ENCODE measurements at places on chromosomes 7 and 10.

DNA sequence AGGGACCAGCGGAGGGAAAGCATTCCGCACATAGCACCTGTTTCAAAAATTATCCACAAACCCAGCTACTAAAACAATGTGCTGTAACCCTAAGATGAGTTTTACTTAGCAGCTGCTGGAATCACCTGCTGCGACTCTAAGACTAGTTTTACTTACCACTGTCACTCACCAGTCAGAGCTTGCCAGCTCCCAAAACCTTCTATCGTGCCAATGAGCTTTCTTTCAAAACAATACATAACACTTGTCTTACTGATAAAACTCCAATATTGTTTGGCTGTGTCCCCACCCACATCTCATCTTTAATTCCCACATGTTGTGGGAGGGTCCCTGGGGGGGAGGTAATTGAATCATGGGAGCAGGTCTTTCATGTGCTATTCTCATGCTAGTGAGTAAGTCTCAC is 18.4 kb downstream of the ST8SIA6 start:
- no peak for DNase-seq

DNA sequence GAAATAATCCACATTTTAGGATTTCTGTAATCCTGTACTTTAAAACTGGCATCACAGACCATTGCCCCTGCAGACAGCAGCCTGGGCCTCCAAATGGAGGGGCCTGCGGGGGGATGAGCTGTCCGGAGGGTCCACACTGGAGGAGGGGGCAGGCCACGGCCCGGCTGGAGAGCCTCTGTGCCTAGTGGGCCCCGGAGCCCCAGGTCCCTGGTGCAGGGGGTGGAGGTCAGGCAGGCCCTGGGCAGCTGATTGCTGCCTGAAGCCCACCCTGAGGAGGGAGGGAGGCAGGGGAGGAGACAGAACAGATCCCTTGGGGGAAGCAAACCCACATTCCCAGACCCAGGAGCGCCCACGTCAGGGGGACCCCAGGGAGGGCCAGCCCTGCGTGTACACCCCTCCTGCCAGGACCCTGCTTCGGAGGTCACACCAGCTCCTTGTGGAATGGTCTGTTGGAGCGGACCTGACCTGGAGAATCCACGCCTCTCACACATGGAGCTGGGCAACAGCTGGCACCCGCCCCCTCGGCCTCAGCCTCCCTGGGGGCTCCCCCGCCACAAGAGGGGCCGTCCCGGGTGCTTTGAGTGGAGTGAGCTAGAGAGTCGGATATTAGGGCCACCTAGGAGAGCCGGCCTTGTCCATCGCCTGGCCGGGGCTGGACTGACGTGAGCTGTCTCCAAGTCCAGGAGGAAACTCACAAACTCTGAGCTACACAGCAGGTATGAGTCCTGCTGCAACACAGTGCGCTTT is 12.2 kb upstream of the FAM20C start:
- DNase-seq, result no peak

GRCh38 chr7:115494529-115495147 is 535.9 kb downstream of the TFEC start:
- no peak for DNase-seq

DNA sequence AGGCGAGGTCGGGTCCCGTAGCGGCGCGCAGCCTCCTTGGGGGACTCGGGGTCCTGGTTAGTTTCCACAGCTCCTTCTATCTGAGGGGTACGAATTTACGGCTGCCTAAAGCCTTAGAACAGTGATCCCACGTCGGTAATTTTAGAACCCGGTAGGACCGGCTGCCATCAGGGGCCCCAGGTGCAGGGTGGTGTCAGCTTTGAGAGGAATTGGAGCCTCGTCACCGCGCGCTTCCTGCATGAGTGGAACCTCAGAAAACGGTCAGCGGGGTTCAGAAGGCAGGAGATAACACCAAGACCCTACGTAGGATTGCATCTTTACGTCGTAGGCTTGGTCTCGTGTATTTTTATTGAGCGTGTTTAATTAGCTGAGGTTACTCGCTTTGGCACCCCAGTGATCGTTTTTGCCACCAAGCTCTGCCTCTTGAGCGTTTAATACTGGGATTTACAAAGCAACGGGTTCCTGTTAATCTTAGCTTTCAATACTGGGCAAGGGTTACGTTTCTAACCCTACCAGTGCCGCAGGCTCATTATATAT is 443 bp downstream of the RNF32 start:
- DNase-seq, result no peak

DNA sequence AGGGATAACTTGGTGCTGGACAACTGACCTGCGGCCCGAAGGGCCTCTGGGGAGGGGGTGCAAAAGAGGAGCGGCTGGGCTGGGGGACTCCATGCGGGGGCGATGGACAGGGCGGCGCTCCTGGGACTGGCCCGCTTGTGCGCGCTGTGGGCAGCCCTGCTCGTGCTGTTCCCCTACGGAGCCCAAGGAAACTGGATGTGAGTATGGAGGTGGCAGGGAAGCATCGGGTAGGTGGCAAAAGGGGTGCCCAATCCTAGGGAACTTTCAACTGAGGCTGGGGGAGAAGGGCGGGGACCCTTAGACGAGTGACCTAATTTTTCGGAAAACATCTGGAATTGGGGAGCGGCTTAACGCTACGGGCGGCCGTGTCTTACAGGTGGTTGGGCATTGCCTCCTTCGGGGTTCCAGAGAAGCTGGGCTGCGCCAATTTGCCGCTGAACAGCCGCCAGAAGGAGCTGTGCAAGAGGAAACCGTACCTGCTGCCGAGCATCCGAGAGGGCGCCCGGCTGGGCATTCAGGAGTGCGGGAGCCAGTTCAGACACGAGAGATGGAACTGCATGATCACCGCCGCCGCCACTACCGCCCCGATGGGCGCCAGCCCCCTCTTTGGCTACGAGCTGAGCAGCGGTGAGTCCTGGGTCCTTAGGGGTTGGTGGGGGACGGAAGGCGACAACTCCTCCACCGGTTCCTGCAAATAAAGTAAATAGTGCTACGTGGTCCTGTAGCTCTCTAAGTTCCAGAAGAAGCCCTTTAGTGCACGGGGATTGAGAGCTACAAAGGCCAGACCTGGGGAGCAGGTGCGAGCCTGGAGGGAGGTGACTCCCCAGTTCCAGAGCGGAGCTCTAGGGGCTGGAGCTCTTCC is 622 bp downstream of the WNT16 start:
- DNase-seq, result no peak

DNA sequence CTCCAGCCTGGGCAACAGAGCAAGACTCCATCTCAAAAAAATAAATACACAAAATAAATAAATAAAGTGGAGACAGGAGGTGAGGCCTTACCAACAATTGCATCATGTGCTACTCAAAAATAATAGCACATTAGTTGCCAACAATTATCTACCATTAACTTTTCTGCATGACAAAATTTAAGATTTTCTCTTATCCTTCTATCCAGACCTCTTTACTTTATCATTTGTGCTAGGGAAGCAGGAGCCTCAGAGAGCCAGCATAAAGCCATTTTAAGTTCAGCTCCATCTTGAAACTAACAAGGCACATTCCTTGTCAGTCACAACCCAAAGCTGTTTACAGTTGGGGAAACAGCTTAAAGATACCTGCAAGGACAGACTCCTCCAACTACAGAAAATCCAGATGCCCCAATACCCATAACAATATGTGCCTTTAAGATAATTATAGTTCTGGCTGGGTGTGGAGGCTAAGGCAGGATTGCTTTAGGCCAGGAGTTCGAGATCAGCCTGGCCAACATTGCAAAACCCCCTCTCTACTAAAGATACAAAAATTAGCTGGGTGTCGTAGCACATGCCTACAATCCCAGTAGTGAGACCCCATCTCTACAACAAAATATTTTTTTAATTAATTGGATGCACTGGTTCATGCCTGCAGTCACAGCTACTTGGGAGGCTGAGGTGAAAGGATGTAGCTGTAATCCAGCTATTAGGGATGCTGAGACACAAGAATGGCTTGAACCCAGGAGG is 2.2 kb upstream of the AP1S1 start:
- no peak for DNase-seq

GRCh38 chr7:28483112-28483511 is 70.8 kb downstream of the CREB5 start:
- no peak for DNase-seq

GRCh38 chr10:48797830-48798229 is 113.2 kb downstream of the WDFY4 start:
- no peak for DNase-seq

GRCh38 chr10:3635697-3636096 is 149.3 kb downstream of the KLF6 start:
- DNase-seq, result no peak

All from activated T-helper 1 cell treated with anti-CD3 and anti-CD28 coated beads, Interleukin-2, amount 50 U/mL, for 16 hours (primary cell).